ENCODE measurements at places on chromosomes 12 and 14.

DNA sequence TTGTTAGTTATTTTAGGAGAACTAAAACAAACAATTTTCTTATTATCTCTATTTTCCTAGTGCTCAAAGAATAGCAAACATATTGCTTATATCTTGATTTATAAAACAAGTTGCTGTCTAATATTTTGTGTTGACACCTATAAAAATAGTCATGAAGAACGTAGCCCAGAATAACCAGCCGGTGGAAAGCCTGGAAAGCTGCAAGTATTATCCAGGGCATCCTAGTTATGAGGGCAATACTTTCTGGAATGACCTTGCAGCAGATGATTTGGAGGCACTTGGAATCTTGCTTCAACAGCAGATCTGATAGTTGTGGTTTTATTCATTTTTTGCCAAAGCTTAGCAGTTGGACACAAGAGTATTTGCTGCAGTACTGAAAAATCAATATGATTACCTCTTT is 948.7 kb downstream of the LRFN5 start:
- no peak for DNase-seq

DNA sequence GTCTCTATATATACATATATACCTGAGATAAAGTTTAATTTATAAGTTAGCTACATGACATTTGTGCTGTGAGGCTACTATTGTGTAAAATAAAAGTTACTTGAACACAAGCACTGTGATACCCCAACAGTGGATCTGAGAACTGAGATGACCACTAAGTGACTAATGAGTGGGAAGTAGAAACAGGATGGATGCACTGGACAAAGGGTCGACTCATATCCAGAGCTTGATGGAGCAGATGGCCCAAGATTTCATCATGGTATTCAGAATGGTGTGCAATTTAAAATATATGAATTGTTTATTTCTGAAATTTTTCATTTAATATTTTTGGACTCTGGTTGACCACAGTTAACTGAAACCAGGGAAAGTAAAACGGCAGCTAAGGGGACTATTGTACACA is 908.6 kb upstream of the MDGA2 start:
- no peak for DNase-seq

- DNase-seq = no peak
These were observed 127.8 kb downstream of the FBXL14 start for GRCh38 chr12:1466481-1467154.

- peak; percentile 77 for DNase-seq
These were observed at the start of gene ZNF641 for GRCh38 chr12:48350249-48351021. ZNF641 (minus strand) TSS chr12:48350919; CDS start chr12:48348090, 2,829 bp downstream.

- DNase-seq = no peak
These were observed 22.9 kb downstream of the RTN1 start for GRCh38 chr14:59847711-59848110.

DNA sequence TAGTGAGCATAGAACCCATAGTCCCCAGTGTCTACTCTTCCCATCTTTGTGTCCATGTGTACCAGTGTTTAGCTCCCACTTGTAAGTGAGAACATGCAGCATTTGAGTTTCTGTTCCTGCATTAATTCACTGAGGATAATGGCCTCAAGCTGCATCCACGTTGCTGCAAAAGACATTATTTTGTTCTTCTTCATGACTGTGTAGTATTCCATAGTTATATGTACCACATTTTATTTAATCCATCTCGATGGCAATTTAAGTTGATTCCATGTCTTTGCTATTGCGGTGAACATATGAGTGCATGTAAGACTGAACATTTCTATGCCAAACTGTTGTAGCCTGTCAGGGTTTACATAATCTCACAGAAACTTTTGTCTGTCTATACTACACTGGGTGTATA is 237.2 kb downstream of the IPO8 start:
- DNase-seq = no peak

DNA sequence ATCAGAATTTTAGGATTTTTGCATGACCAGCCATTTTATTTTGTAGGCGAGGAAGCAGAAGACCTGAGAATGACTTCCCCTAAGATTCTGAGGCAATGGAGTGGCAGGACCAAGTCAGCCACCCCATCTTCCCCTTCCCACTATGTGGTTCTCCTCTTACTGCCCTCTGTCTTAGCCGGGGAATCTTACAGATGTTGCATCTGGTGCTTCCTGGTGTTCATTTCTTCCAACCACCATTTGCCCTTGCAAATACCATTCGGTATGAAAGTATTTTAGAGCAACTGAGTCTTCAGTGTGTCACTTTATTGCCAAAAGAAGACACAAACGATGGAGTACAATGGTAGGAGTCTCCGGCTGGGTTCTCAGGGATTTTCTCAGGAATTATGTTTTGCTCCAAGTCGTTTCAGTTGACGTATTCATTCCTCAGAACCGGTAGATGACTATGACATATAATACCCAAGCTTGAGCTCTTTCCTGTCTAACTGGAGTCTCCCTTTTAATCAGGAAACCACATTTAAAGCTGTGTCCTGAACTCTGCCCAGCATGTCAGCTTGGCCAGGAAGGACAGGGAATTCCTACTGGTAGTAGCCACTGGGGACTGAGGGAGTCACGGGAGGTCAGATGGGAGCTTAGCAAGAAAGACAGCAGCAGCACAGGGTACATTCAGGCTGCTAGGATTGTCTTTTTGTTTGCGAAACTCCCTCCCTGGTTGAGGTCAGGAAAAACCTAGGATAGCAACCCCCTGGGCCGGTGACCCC is 87.0 kb downstream of the SAMD4A start:
- DNase-seq = no peak
